ENCODE measurements at places on chromosomes 16 and 17. TPM values are rescaled to one million over a fixed set of nuclear protein-coding genes. Genes with fewer than 3 reads are reported as not detected.

The GPR142 gene
- not detected for total RNA-seq

The HOXB1 gene
- not detected for total RNA-seq

The SLFN12 gene
- 1.5 TPM for total RNA-seq

The TP53TG3C gene
- not detected for total RNA-seq

The TLCD3B gene
- 22.1 TPM for total RNA-seq

The ABCC11 gene
- total RNA-seq: 0.25 TPM

The CCDC144A gene
- total RNA-seq: 34.9 TPM

The CDYL2 gene
- 7.6 TPM for total RNA-seq

The CCL23 gene
- not detected for total RNA-seq

The ASPA gene
- 1.7 TPM for total RNA-seq

The SAT2 gene
- total RNA-seq: 39.6 TPM

The TM4SF5 gene
- not detected for total RNA-seq

The ZFP1 gene
- 58.0 TPM for total RNA-seq

The CCL17 gene
- not detected for total RNA-seq

The PRKAR1A gene
- 249 TPM for total RNA-seq

The USP36 gene
- 17.9 TPM for total RNA-seq

The RANBP10 gene
- total RNA-seq: 3.9 TPM

The GNG13 gene
- total RNA-seq: not detected

The PLXDC1 gene
- total RNA-seq: 7.9 TPM

The EMP2 gene
- total RNA-seq: 3.0 TPM

The PDILT gene
- not detected for total RNA-seq

The HBA1 gene
- 167 TPM for total RNA-seq

The XYLT2 gene
- 4.2 TPM for total RNA-seq

The GFAP gene
- total RNA-seq: 299 TPM

The SCARF1 gene
- 2.5 TPM for total RNA-seq

The SEPTIN12 gene
- not detected for total RNA-seq

The GNGT2 gene
- total RNA-seq: 0.25 TPM

The DOC2A gene
- total RNA-seq: 13.5 TPM

The C16orf46 gene
- 3.7 TPM for total RNA-seq

The PYDC1 gene
- 0.49 TPM for total RNA-seq

The MYH1 gene
- not detected for total RNA-seq

The KRTAP2-1 gene
- total RNA-seq: not detected

The ADAD2 gene
- total RNA-seq: not detected

The RAMP2 gene
- 10.1 TPM for total RNA-seq

The PIRT gene
- total RNA-seq: 0.98 TPM

The HLF gene
- 6.6 TPM for total RNA-seq

The ATF7IP2 gene
- total RNA-seq: 8.4 TPM

The PLEKHG4 gene
- 0.98 TPM for total RNA-seq

The EVPL gene
- total RNA-seq: under 0.01 TPM

The ITGB4 gene
- total RNA-seq: 3.7 TPM

The FNDC8 gene
- total RNA-seq: not detected

The CDH13 gene
- 23.1 TPM for total RNA-seq

The ACSF3 gene
- total RNA-seq: 12.0 TPM

The AP2B1 gene
- total RNA-seq: 216 TPM

The AOC3 gene
- total RNA-seq: 0.25 TPM

The SMIM5 gene
- total RNA-seq: 0.49 TPM

The TAT gene
- total RNA-seq: not detected

Measured in temporal lobe (tissue), 4 donors.